ENCODE measurements at places on chromosomes 2 and 18.

DNA sequence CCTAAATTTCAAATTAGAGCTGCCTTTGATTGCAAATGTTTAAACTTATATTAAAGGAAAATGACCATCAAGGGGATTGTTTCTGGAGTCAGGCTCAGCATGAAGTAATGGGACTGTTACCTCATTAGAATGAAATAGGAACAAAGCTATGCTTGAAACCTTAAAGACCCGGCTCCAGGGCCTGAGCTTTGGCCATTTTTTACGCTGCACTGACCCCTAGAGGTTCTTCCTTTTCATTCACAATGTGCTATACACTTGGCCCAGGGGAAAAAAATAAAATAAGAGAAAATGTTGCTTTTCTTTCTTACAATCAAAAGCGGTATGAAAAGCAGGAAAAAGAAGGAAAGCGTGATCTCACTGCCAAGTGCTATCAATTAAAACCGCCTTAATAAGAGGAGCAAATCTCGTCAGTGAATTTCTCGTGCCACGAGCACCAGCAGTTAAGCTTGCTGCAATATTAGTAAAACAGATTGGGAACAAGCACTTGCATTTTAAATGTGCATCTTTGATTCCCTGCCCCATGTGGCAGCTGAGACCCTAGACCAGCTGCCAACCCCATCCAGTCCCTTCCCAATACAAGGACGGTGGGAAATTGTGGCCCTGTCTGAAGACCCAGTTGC, 96.6 kb downstream of the MBD2 start:
- DNase-seq, result peak; percentile 85

- DNase-seq, result no peak
These were observed 1.3 kb downstream of the BIRC6 start for GRCh38 chr2:32358111-32358482.

DNA sequence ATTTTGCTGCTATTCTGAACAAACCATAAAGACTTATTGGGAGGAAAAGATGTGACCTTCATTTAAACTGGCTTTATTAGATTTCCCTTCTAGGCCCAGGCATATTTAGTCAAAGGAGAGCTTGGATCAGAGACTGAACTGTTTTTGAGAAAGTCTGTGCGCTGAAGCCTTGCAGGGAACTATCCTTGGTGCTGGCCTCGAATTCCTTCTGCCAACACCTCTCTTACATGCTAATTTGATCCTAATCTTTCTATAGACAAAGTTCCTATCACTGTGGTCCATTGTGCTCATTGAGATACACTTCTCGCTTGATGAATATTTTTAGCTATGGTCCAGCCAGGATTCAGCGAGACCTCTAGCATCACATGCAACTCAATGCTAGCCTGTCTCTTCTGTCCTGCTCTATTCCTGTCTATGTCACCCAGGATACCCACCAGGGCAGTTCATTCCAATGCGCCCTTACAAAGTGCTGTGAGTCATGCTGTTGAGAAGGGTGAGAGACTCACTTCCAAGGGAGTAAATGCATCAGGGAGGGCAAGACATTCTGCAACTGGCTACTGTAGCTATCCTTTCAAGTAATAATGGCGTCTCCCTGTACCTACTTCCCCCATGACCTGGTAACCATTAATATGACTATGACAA, 356.7 kb upstream of the LYPD1 start:
- DNase-seq, result peak; percentile 86

DNA sequence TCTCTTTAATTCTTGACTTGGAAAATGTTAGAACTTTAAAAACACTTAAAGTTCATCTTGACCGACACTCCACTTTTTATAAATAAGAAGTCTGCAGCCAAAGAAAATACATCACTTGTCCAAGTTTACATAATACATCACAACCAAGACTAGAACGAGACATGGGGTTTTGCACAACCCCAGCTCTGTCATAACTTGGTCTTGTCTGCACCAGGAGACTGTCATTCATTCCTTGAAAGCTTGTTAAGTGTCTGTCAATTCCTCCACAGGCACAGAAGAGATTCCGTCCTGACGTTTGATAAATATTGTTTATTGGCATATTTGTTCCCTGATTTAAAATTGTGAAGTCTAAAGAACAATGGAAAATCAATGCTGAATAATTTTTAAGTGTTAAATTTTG, 139.5 kb upstream of the SETBP1 start:
- DNase-seq, result no peak

- no peak for DNase-seq
These were observed 20.5 kb downstream of the KIAA1328 start for GRCh38 chr18:36849288-36850006.

DNA sequence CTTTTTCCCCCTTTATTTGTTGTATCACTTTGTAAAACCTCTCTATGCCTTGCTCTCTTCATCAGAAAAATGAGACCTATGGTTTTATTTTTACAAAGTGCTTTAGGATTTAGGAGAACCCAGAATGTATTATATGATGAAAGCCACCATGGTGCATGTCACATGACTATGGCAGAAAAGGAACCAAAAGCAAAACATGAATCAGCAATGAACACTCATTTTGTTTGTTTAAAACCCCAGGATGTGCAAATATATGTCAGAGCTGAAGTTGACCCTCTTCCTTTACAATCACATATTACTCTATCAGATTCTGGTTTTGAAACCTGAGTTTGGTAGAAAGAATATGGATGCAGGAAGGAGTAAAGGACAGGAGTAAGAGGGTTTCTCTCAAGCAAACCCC, 70.0 kb downstream of the FIGN start:
- DNase-seq, result no peak

DNA sequence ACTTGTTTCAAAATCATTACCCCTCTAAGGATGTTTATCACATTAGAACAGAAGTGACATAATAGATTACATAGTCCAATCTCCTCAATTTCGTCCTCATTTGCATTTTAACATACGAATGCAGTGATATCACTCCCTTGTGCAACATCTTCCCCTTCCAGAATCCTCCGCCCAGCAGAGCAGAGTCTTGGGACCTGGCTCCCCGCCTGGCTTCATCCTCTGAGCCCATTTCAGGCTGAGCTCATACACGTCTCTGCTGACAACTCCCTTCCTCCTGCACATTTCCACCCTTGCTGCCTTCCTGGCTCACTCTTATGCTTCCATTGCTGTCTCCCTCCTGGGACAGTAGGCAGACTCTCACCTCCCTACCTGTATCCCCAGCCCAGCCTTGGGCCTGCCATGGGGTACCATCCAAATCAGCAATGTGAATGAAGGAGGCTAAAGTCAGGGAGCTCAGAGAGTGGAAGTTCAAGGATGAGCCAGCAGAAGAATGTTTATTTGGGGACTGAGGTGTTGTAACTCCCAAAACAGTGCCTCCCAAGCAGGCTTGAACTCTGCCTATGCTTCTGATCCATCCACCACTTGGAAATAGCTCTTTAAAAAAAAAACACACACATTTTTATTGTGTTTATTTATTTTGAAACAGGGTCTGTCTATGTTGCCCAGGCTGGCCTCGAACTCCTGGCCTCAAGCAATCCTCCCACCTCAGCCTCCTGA, 165.2 kb downstream of the TMEM200C start:
- DNase-seq, result no peak

All from endodermal cell (in vitro differentiated cells).